ENCODE measurements at places on chromosomes 3 and 15.

DNA sequence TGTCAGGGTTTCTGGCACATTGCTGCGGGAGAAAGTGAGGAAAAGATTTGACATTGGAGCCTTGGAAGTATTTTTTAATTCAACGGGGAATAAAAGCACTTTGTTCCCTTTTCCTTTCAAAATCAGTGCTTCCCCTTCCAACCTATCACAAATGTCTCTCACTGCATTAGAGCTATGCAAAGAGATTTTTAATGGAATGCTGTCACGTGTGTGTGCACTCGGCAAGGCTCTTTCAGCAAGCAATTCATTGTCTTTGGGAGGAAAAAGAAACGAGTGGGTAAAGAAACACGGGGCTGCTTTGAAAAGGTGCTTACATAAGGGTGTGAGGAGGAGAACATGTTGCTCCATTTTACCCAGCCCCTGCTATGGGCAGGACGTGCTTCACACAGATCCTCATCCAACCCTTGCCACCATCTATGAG lies 490.4 kb upstream of the PROK2 start:
- DNase-seq: no peak

- DNase-seq: no peak
These were observed 137.6 kb upstream of the TRIM42 start for GRCh38 chr3:140540262-140540661.

GRCh38 chr3:107025961-107026360 lies 351.3 kb upstream of the CCDC54 start:
- no peak for DNase-seq

DNA sequence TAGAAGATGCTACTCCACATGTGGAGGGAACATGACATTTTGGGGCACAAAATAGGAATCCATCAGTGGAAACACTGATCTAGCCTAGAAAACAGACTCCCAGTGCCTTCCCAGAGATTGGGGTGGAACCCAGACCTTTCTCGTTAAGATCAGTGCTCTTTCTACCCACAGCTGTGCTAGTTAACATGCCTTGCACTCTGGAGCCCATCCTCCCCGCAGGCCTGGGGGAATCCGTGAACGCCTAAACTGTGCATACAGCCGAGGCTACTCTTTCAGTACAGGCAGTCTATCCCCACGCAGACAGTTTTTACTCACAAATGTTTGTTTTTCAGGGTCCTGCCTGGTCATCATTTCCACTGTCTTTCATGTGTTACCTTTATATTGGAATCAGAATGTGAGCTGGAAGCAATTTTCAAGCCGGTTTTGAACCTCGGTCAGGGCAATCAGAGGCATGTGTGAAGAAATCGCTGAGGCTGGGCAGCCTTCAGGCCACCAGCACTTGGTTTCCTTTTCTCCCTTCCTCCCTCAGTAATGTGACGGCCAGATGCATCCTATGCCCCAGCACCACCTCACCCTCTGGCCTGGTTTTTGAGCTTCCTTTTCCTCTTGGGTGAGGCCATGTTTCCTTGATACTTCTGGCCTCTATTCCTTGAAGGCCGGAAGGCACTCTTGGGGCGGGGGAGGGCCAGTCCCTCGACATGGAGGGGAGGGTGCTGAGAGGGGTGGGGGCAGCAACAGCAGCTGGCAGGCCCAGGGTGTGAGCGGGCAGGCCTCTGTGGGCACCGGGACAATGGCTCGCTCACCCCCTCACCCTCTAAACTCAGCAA lies 123.6 kb upstream of the GALNT15 start:
- no peak for DNase-seq

DNA sequence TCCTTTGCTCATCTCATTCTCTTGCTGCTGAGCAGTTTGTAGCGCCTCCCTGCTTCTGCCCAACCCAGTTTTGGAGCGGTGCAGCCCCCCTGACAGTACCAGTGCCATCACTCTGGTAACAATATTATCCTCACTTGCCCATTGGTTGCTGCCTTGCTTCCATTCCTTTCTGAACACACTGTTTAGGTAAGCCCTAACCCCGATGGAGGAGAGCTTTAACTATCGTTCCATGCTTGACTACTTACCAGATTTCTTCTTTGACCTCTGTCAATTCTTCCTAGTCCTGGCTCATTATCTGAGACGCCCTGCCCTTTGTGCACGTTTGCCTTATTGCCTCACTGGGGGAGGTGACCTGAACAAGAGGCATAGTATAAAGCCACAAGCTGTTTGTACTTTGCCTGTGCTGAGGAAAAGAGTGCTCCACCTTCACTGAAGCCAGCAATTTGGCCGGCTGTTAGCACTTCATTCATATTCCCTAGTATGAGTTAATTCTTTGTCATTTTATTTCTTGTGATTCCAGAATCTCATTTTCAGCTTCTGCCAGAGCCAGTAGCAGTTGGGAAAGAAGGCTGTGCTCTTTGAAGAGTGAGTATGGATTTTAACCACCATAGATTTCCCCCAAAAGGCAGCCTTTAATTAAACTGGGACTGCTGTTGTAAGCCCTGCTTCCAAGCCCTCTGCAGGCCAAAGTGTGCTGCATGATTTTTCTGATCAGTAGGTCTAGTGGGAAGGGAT lies 11.9 kb downstream of the ABHD6 start:
- DNase-seq: no peak

GRCh38 chr3:140122183-140122582 lies 187.2 kb downstream of the CLSTN2 start:
- DNase-seq: no peak

- no peak for DNase-seq
These were observed 360.3 kb upstream of the TBL1XR1 start for GRCh38 chr3:177557548-177557947.

DNA sequence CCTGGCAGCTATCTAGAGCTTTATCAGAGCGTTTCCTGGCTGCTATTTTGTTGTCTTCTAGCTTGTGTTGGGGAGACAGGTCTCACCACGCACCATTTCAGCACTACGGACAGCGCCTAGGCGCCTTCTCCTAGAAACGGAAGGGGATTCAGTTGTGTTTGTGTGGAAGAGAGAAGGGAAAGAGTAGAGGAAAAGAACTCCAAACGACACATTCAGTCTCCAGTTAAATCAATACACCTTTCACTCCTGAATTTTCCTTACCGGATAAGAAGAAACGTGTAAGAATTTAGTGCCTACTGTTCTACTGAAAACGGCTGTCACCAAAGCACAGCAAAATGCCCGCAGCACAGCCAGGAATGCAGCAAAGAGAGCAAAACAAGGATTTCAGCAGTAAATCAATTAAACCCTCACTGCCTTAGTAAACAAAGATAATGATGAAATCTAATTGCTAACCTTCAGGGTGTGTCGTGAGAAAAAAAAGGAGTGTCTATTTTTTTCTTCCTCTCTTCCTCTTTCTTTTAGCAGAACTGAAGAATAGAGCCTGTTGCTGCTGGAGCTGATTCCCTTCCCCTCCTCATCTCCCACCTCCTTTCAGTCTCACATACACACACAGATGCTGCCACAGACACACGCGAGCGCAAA lies 412 bp upstream of the CTXN2 start:
- peak; percentile 75 for DNase-seq

GRCh38 chr3:50390508-50391224 lies 31.3 kb upstream of the TMEM115 start:
- peak; percentile 84 for DNase-seq

- peak; percentile 62 for DNase-seq
These were observed 62.5 kb downstream of the TLE3 start for GRCh38 chr15:70035051-70035718.

DNA sequence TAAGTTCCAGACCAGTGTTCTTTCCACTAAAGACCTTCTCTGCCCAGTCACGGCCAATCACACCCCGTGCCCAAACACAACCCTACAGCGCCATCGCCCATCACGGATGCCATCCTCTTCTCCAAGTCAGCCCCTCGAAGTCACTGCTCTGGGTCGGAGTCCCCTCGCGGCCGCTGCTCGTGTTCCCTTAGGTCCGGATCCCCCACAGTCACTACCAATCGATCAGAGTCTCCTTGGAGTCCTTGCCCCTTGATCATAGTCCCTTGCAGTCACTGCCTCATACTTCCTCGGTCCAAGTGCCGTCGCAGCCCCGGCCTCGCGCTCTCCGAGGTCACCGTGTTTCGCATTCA lies 461 bp downstream of the PCYT1A start:
- no peak for DNase-seq

- DNase-seq: no peak
These were observed 847.7 kb downstream of the EPHA3 start for GRCh38 chr3:89955156-89955555.

GRCh38 chr3:33488246-33488645 lies 48.0 kb upstream of the UBP1 start:
- DNase-seq: no peak

All from cardiac septum (tissue), 1 donor.